IPS DF 6.9 (cell line): ENCODE measurements at places on chromosomes 16 and 17.

DNA sequence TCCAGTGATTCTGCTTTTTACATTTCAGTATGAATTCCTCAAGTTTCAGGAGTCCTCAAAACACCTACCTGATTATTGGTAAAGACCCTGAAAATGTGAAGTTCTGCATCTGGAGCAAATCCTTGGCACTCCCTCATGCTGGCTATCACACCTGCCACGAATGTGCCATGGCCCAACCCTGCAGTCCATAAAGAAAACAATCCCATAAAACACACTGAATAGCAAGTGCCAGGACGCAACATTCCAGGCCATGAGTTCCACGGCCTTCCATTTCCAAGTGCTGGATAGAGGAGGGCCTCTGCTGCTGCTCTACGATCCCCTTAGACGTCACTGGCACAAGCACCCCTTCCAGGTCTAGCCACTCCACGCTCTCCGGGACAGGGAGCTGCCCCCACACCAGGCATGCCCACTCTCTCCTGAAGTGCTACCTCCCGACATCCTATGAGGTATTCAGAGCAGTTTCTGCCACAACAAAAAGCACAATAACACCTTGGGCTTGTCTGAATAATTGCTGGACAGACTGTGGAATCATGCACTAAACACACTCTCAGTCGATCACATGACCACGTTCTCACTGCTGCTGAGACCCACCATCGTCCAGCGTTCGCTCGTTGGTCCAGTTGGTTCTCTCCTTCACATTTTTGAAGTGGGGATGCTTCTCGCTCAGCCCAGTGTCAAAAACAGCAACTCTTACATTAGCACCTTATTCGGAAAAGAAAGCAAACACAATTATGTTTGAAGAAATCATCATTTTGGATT is 23.4 kb downstream of the MBTPS1 start:
- no peak for DNase-seq

DNA sequence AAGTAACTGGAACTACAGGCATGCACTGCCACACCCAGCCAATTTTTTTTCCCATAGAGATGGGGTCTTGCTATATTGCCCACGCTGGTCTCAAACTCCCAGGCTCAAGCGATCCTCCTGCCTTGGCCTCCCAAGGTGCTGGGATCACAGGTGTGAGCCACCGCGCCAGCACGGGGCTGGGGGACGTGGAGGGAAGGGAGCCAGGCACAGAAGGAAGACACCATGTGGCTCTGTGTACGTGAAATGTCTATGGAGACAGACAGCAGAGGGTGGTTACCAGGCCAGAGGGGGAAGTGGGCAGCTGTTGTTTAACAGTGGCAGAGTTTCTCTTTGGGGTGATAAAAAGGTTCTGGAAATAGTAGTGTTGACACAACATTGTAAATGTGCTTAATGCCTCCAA is 4.6 kb upstream of the PIEZO1 start:
- DNase-seq: no peak

DNA sequence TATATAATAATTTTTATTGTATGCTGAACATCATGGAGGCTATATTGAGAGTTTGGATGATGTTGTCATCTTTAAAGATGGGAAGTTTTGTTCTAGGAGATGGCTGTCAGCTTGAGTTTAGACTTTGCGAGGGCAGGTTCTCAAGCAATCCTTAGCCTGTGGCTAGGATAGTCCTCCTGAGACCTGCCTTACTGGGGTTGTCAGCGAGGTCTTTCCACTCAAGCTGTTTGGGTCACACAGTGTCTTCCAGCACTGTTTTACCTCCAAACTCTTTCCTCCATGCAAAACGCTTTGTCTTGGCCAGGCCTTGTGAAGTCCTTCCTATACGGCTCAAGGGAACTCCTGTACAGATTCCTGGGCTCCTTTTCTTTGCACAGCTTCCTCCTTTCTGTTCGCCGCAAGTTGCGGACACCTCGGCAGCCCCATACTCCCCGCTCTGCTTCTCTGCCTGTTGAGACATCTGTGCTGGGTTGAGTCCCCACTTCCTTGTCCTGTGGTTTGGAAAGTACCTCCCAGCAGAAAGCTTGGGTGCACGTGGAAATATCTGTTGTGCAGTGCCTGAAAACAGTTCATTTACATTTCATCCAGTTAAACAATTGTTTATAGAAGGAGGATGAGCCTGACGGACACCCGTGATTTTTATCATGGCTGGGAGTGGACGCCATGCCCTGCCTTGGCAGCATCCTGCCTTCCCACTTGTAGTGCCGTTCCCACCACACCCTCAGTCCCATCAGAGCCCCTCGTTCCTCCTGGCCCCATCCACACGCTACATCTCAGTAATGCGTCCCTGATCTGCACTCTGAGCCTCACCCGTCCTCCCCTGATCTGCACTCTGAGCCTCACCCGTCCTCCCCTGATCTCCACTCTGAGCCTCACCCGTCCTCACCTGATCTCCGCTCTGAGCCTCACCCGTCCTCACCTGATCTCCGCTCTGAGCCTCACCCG is 55.0 kb upstream of the CBFA2T3 start:
- DNase-seq: no peak

DNA sequence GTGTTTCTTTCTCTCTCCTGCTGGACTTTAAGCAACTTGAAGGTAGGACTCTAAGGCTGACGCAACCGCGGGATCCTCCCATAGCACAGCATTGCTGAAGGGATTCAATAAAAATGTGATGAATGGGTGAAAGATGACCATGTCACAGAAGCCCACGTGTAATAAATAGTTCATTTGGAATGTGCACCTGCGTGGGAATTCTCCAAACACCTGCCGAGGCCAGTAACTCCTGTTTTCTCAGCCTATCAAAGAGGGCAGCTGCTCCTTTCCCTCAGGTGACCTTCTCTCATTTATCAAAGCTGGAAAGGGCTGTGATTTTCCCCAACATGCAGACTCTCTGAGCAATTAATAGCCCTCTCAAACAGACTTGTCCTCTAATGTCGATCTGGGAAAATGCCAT is 235.7 kb downstream of the STX8 start:
- no peak for DNase-seq

DNA sequence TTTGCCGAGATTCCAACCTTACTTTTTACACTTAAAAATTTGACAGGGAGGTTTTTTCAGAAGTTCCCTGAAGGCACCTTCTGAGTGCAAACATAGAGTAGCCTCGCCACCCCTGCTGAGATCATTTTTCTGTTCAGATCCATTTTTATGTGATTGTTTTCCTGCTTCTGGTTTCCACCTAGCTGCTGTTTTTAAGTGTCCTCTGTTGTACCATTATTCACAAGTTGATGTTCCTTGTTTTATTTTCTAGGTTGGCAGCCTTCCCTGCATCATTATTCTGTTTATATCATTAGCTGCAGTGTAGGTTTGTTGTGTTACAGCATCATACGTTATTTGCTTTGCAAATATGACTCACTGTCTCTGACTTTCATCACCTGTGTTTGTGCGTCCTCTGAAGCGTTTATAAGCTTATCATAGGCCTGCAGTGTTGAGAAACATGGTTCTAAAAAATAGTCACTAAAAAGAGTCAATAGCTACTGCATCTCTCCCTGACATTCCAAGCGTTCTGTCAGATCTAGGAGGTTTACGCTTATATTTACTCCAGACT is 116.9 kb upstream of the CLEC3A start:
- DNase-seq: no peak

DNA sequence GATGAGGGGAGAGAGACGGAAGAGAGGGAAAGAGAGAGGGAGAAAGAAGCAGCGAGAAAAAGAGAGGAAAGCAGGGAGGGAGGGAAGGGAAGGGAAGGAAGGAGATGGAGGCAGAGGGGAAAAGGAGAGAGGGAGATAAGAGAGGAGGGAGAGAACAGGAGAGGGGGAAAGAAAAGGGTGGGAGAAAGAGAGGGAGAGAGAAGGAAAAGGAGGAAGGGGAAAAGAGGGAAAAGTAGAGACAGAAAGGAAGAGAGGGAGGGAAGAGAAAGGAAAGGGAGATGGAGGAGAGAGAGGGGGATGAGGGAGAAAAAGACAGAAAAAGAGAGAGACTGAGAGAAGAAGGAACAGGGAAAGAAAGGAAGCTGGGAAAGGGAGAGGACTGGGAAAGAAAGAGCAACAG is 814.4 kb downstream of the CDH11 start:
- no peak for DNase-seq

- no peak for DNase-seq
Measured at GRCh38 chr16:53817117-53817755, 113.3 kb downstream of the FTO start.
